Mesenchymal stem cell (in vitro differentiated cells and primary cell): ENCODE measurements at places on chromosomes 4 and X.

DNA sequence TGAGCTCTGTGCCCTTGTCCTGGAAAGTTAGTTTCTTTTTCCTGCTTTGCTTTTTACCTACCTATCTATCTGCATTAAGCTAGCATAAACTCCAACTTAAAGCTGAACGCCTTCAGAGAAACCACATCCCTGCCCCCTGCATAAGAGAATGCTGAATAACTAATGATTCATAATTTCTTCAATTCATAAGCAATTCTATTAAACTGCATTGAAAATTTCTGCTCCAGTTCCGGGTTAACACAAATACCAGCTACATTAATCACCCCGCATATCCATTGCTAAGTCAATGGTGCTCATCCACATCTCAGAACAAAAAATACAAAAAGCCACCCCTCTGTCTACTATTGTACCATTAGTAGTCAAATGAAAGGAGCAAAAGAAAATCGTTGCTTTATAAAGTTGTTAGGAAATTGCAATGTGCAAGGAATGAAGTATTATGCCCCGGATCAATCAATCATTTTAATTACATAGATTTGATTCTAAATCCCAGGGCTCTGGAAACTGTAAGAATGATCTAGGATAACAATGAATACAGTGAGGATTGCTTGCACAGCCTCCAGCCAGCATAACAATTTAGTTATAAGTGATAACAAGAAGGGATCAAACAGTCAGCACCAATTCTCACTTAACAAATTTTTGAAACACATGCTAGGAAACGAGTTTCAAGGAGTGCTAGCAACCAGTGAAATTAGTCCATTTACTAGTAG is 106.8 kb downstream of the ELOVL6 start:
- DNase-seq: peak; percentile 34

- no peak for DNase-seq
Measured at GRCh38 chr4:15065516-15065915, 63.2 kb downstream of the CPEB2 start.

GRCh38 chrX:20595928-20596575 is 329.3 kb upstream of the RPS6KA3 start:
- peak; percentile 18 for DNase-seq

DNA sequence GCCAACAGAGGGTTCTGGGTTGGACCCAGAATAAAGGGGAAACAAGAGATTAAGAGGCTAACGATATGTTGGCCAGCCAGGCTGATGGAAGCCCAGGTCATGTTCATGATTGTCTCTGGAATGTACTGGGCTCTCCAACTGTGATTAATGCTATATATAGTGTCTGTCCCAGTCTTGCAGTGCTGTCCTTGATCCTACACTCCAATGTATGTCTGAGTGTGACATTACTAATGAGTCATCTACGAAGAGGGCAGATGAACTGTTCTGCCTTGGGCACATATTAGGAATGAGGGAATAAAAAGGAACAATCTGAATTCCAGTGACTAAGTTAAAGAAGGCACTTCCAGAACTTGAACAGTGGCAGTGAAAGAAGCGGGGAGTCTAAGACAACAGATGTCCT is 142.1 kb downstream of the PDGFRA start:
- peak; percentile 50 for DNase-seq

- peak; percentile 17 for DNase-seq
Measured at GRCh38 chrX:16082470-16083085, 40.8 kb upstream of the GRPR start.

DNA sequence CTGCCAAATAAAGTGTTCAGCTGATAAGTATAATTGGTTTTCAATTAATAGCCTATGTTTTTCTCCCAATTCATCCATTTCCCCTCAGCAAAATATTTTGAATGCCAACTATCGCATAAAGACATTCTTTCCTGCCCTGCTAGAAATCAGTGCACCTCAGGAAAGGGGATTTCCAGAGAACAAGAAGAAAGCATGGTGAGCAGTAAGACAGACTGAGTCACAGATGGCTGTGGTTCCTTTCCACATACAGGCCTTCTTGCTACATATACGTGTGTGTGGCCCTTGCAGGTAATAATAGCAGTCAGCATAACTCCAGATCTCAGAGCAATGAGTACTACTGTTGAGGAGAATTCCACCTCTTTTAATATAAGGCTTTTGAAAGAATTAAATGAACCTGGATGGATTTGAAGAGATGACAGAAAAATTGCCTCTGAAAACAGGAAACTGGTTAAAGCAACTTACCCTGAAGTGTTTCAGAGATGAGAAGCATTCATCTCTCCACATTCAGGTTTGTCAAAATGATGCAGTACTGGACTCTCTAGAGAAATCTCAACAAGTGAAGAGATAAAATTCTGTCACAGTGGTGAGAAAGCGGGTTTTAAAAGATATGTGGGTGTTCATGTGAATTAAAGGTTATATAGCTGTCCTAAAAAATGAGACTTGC is 13.6 kb downstream of the GASK1B start:
- DNase-seq: peak; percentile 84

DNA sequence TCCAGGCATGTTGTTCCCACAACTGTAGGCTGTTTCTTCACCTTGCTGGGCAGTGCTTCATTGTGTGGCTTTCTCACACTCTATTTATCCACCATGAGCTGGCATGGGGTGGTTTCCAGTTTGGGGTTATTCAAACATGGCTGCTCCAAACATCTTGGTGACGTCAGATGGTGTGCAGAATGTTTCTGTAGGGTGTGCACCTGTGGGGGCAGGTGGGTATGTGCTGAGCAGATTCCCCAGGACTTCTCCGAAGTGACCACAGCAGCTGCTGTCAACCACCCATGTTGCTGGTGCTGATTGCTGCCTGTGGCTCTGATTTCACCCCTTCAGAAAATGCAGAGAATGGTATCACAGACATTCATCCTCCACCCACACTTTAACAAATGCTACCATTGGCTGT is 5.0 kb upstream of the PSAPL1 start:
- DNase-seq: no peak

GRCh38 chrX:9710332-9710731 is 55.3 kb downstream of the GPR143 start:
- peak; percentile 7 for DNase-seq

- DNase-seq: no peak
Measured at GRCh38 chr4:165867961-165868360, 5.1 kb upstream of the TLL1 start.

- DNase-seq: peak; percentile 20
Measured at GRCh38 chrX:31269914-31270313, 198.1 kb upstream of the FTHL17 start.

- peak; percentile 68 for DNase-seq
Measured at GRCh38 chrX:7927259-7928167, at the start of gene PNPLA4. Gene PNPLA4 (minus strand): TSS chrX:7927413. CDS start chrX:7926119, 1,294 bp downstream.

GRCh38 chr4:142473218-142473959 is 372.7 kb downstream of the INPP4B start:
- DNase-seq: no peak

DNA sequence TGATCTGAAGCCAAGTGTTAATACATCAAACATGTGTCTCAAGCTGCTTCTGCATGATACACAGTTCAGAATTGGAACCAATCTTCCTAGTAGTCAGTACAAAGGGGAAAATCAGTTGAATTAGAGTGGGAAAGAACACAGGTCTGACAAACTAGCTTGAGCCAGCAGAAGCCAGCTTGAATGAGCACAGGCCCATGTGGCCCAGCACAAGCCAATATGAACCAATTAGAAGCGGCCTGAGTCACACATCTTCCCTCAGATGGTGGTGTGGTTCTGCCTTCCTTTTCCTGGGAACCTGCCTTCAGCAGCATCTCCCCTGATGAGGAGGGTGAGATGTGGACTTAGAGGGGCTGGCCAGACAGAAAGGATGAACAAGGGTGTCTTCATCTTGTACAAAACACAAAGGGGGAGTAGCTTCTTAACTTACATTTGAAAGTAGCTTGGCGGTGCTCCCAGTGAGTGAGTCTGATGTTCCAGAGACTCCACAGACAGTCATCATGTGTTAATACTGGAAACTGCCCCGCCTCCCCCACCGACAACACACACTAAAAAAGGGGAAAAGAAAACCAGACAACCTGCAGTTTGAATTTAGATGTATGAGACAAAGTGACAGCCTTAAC is 72.0 kb downstream of the FRMPD4 start:
- DNase-seq: peak; percentile 32

GRCh38 chr4:143109376-143109775 is 75.3 kb upstream of the USP38 start:
- DNase-seq: no peak

GRCh38 chr4:122695226-122695625 is 37.3 kb upstream of the BBS12 start:
- no peak for DNase-seq

GRCh38 chr4:87069037-87069742 is 134.4 kb downstream of the AFF1 start:
- DNase-seq: no peak

- DNase-seq: no peak
Measured at GRCh38 chrX:44183329-44183728, 160.1 kb downstream of the EFHC2 start.

GRCh38 chr4:56995525-56995924 is 16.8 kb downstream of the POLR2B start:
- DNase-seq: no peak

GRCh38 chr4:118085700-118086099 is 51.4 kb downstream of the NDST3 start:
- no peak for DNase-seq

DNA sequence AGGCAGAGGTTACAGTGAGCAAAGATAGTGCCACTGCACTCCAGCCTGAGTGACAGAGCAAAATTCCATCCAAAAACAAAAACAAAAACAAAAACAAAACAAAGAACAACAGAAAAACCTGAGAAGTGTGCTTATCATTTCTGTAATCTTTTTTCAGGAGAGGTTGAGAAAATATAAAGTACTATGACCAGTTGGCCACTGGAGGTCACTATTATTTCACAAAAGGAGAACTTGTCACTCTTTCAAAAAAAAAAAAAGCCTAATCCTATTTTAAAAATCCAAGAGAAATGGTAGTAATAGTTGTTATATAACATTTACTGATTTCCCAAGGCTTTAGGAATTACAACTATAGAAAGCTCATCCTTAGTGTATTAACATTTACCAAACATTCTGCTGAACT is 24.9 kb upstream of the RNF150 start:
- peak; percentile 53 for DNase-seq

- DNase-seq: no peak
Measured at GRCh38 chrX:71514367-71515037, 18.4 kb upstream of the OGT start.
